Fibroblast of the aortic adventitia (primary cell): ENCODE measurements at places on chromosomes 12 and 14. TPM values are rescaled to one million over a fixed set of nuclear protein-coding genes. Genes with fewer than 3 reads are reported as not detected.

The PPM1H gene
- 0.98 and 1.3 TPM in 2 replicates for total RNA-seq

The MGAT4C gene
- total RNA-seq: under 0.01 and 0.09 TPM in 2 replicates

The NKX2-8 gene
- total RNA-seq: not detected in 2 replicates

The ADAMTS20 gene
- not detected in 2 replicates for total RNA-seq
